Endodermal cell (in vitro differentiated cells): ENCODE measurements at places on chromosomes 2 and 18.

GRCh38 chr2:42784204-42784880 is 8.0 kb downstream of the HAAO start:
- peak; percentile 55 for DNase-seq
- H3K4me1 ChIP-seq, result no peaks in the 10 kb centered on the region
- no peaks in the 10 kb centered on the region for H3K36me3 ChIP-seq

- no peak overlapping the region for H3K4me3 ChIP-seq
- no peaks in the 10 kb centered on the region for H3K4me1 ChIP-seq
- H3K36me3 ChIP-seq, result no peaks in the 10 kb centered on the region
- DNase-seq, result no peak
These were observed 47.3 kb upstream of the SLC38A11 start for GRCh38 chr2:165002638-165003037.

DNA sequence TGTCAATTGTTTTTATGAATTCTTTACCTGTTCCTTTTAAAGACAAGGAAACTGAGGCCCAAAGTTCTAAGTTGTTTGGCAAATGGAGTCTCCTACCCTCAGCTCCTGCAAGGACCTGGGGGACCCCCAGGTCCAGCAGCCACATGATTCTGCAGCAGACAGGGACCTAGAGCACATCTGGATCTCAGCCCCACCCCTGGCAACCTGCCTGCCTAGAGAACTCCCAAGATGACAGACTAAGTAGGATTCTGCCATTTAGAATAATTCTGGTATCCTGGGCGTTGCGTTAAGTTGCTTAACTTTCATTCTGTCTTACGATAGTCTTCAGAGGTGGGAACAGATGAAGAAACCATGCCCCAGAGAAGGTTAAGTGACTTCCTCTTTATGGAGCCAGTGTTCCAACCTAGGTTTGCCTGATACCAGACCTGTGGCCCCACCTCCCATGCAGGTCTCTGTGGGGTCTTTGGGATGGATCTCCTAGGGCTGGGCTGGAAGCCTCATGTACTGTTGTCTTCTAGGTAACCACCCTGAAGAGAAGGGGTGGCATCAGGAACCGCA is 5.6 kb upstream of the CENPA start:
- H3K4me3 ChIP-seq, result no peak overlapping the region
- no peaks in the 10 kb centered on the region for H3K27me3 ChIP-seq
- no peak for DNase-seq
- no peak overlapping the region for H3K27ac ChIP-seq
- no peaks in the 10 kb centered on the region for H3K4me1 ChIP-seq
- peaks cover 49% of the 10 kb centered on the region for H3K36me3 ChIP-seq

- H3K36me3 ChIP-seq, result no peaks in the 10 kb centered on the region
- H3K4me3 ChIP-seq, result no peak overlapping the region
- DNase-seq, result no peak
- H3K27ac ChIP-seq, result no peak overlapping the region
- no peaks in the 10 kb centered on the region for H3K4me1 ChIP-seq
- no peaks in the 10 kb centered on the region for H3K27me3 ChIP-seq
These were observed 236.8 kb downstream of the CAMKMT start for GRCh38 chr2:44598330-44599119.

DNA sequence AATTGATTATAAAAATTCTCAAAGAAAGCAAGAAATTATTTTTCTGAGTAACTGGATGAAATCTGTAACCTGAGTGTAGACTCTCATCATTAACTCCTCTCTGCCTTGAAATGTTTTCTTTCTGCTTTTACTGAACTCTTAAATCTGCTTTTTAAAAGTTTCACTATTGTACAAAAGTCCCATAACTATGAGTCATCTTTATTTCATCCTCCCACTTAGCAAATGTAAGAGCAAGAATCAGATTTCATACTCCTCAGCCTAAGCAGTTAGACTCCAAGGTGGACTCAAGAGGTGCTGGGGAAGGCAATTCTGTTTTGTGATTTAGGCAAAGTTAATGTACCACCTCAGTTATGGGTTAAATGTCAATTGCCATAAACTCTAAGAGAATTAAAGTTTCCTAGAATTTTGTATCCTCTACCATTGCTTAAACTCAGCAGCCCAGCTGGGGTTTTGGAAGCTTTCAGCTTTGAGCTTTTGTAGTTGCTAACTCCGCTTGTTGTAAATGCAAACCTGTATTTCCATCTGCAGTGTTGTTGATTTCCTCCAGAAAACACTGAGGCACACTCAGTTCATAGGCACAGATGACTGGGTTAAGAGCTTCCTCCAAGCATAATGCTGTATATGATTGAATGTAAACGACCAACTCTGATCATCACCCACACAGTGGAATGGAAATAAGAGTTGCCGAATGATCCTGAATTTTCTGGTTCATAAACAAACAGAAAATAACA is 268.8 kb downstream of the ARHGAP15 start:
- H3K27me3 ChIP-seq, result no peaks in the 10 kb centered on the region
- no peak overlapping the region for H3K27ac ChIP-seq
- DNase-seq, result no peak
- H3K4me1 ChIP-seq, result no peaks in the 10 kb centered on the region
- no peak overlapping the region for H3K4me3 ChIP-seq

DNA sequence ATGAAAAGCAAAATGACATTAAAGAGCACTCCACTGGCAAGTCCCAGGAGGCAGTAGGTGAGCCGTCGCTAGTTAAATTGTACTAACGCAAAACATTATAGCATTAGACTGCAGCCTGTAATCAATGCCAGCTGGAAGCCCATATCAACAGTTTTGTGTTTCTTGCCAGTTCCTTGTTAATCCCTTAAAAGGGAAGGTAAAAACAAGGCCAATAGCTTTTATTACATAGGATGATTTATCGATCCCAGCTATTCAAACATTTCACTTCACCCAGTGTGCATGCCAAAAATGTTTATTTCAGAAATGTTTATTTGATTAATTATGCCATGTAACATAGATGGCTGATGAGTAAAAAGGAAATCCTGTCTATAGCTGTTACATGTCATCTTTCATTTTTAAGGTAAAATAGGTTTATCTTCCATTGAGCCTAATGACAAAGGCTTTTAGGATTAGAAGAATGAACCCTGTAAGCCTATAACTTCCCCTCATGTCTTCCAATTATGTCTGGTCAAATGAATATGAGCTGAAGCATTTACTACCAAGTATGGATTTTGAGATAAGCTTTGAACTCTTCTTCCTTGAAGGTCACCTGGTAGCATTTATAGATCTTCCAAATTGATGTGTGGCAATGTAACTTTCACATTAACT is 591.2 kb downstream of the RNF144A start:
- no peaks in the 10 kb centered on the region for H3K36me3 ChIP-seq
- H3K27me3 ChIP-seq, result no peaks in the 10 kb centered on the region
- no peak overlapping the region for H3K4me3 ChIP-seq
- H3K27ac ChIP-seq, result no peak overlapping the region

DNA sequence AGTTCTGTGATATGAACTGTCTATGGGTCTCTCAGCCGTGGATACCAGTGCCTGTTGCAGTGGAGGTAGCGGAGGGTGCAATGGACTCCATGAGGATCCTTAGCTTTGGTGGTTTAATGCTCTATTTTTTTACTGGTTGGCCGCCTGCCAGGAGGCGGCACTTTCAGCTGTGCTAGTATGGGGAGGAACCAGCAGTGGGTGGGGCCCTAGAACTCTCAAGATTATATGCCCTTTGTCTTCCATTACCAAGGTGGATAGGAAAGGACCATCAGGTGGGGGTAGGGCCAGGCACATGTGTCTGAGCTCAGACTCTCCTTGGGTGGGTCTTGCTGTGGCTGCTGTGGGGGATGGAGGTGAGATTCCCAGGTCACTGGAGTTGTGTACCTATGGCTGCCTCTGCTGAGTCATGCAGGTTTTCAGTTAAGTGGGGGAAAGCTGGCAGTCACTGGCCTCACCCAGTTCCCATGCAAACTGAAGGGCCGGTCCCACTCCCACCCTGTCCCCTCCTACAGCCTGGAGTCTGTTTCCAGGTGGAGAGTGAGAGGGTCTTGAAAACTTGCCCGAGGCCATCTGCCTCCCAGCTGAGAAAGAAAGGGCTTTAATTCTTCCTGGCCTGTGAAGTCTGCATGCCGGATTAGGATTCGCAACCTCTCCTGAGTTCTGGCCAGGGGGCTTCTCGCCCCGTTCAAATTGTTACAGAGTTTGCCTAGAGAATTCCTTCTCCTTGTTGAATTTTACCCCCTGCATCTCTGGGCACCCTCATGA is 14.5 kb downstream of the KCNS3 start:
- no peaks in the 10 kb centered on the region for H3K36me3 ChIP-seq
- no peak overlapping the region for H3K27ac ChIP-seq
- no peak overlapping the region for H3K4me3 ChIP-seq
- peaks cover 4% of the 10 kb centered on the region for H3K4me1 ChIP-seq
